ENCODE measurements at places on chromosomes 16 and 17.

GRCh38 chr17:16491703-16492612 is at the start of gene LRRC75A:
LRRC75A (minus strand) TSS chr17:16492193; CDS start chr17:16491990, 203 bp downstream.
- peak; percentile 48 for DNase-seq

GRCh38 chr17:74043976-74044375 is 159.5 kb upstream of the RPL38 start:
- DNase-seq: peak; percentile 33

DNA sequence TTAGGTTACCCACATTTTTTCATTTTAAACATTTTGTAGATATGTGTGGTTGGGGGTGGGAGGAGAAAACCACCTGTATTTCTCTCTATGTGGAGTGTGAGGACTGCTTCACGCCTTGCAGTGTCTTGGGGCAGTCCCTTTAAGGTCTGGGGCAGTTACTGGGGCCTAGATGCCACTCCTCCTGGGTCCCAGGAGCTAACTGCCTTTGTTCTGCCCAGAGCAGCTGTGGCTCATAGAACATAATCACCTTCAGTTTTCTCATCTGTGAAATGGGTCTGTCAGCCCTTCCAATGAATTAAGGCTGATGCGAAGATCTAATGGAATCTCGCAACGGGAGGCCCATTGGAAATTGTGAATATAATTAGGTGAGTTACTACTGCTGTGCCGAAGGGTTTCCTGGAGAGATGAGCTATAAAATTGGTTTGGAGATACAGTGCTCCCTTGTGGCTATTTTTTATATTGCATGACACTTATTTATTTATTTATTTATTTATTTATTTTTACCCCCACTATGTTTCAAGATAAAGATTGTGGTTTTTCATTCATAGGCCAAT is 22.9 kb downstream of the DHRS7C start:
- no peak for DNase-seq

- DNase-seq: no peak
These were observed 8.7 kb downstream of the FLOT2 start for GRCh38 chr17:28888832-28889231.

GRCh38 chr16:1097800-1098199 is 1.8 kb upstream of the C1QTNF8 start:
- DNase-seq: no peak

DNA sequence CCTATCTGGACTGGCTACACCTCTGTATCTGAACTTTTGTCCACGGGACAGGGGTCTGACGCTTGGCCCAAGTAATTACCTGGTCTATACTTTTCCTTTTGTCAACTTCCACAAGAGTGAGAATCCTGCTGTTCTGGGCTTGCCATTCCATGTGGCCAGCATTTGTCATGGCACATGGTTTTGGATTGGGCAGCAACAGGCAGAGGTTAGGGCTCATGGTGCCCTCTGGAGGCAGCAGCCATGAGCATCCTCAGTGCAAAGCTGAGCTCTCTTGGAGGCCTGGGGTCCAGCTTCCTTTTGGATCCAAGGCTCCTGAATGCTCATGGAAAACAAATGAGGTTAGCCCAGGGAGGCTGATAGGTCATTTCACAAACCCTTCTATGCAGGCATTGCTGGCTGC is 7.5 kb upstream of the EDC4 start:
- DNase-seq: no peak

GRCh38 chr16:21590796-21591195 is 8.6 kb upstream of the METTL9 start:
- no peak for DNase-seq

GRCh38 chr17:40060887-40061608 is 1.7 kb upstream of the THRA start:
- DNase-seq: no peak

DNA sequence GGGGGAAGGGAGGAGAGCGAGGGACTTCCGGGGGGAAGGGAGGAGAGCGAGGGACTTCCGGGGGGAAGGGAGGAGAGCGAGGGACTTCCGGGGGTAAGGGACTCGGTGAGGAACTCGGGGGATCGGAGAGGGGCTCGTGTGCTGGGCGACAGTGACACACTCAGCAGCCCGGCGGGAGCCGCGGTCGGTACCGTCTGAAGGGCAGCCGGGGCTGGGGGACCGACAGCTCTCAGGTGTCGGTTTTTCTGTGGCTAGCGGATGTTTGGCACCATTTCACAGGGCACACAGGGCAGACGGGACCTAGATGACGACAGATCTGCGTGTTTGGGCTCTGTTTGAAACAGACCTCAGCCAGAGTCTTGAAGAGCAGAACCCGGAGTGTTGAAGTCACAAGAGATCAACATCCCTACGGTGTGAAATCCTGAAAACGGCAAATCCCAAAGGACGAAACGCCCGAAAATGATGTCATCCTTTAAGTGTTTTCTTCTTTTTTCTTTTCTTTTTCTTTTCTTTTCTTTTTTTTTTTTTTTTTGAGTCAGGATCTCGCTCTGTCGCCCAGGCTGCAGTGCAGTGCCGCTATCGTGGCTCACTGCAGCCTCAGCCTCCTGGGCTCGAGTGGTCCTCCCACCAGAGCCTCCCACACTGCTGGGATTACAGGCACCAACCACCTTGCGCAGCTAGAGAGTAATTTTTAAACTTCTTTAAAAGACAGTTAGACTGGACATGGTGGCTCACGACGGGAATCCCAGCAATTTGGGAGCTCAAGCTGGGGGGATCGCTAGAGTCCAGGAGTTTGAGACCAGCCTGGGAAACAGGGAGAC is 23.9 kb downstream of the ZNF778 start:
- DNase-seq: peak; percentile 53

DNA sequence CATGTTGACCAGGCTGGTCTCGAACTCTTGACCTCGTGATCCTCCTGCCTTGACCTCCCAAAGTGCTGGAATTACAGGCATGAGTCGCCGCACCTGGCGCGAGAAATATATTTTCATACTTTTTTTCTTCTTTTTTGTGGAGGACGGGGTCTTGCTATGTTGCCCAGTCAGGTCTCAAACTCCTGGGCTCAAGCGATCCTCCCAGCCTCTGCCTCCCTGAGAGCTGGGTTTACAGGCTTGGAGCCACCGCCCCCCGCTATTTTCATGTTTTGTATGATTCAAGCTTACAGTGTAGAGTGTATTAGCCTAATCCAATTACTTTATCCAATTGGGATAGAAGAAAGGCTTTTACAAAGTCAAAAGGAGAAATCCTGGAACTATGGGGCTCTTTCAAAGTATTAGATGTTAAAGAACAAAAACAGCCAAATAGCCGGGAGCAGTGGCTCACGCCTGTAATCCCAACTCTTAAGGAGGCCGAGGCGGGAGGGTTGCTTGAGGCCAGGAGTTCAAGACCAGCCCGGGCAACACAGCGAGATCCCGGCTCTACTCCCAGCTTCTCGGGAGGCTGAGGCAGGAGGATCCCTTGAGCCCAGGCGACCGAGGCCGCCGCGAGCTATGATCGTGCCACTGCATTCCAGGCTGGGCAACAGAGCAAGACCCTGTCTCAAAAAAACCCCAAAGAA is 1.4 kb upstream of the MAP1LC3B start:
- no peak for DNase-seq

DNA sequence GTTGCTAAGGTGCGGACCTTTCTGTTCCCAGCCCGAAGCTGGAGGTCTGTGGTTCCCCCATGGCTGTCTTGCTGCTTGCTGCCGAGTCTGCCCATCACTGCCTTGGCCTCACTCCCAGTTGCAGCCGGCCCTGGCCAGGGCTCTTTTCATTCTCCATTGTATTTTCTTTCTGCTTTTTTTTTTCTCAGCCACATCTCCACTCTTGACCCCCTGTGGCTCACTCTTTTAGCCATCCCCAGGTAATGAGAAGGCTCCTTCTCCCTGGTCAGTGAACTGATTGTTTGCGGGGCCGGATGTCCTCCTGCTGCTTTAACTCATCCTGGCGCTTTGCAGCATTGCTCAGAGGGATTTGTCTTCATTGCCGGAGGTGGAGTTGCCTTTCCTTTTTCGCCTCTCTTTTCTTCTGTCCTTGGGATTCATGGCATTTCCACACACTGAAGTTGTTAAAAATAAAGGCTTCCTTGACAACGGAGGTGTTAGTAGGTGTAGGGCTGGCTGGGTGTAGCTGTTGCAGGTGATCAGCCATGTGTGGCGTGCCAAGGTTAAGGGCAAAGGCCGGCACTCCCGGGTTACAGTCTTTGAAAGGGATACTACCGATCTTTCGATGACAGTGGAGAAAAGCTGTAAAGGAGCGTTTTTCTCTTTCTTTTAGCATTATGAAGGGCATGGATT is 34.1 kb downstream of the MAP2K6 start:
- peak; percentile 57 for DNase-seq

GRCh38 chr16:49502136-49502881 is 128.7 kb downstream of the C16orf78 start:
- no peak for DNase-seq

- DNase-seq: no peak
These were observed 32.4 kb upstream of the CDYL2 start for GRCh38 chr16:80836846-80837245.

- DNase-seq: no peak
These were observed 28.4 kb downstream of the SLC25A10 start for GRCh38 chr17:81740395-81740961.

DNA sequence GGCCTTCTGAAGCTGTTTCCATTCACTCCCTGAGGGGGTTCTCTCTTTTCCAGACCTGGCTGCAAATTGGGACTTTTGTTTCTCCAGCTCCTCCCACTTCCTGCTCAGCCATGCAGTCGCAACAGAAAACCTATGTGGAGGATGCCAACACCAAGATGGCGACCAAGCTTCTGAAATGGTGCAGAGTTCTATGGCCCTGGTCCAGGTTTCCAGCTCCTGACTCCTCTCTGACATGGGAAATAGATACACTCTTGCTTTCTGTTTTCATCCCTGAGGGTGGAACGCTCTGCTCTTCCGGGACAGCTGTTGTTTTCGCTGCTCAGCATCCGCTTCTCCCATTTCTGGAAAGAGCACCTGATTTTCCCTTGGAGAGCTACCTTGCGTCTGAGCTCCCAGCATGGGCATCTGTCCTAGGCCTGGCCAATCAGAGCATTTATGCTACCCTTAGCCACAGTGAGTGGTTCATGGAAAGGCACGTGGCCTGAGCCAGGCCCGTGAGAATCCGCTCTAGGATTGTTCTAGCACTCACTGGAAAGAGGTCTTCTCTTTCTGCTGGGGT is 8.1 kb downstream of the GPRC5B start:
- no peak for DNase-seq

- DNase-seq: no peak
These were observed 217.9 kb upstream of the CIBAR2 start for GRCh38 chr16:85330006-85330693.

All from thyroid gland (tissue), 4 donors.